Kidney tubule cell (primary cell): ENCODE measurements at places on chromosomes 3 and 15.

GRCh38 chr15:31503758-31504461, 177.3 kb downstream of the KLF13 start:
- DNase-seq = no peak

- no peak for DNase-seq
Observed at GRCh38 chr15:78224023-78224411, 10.3 kb downstream of the ACSBG1 start.

GRCh38 chr3:144643771-144644198, 672.2 kb downstream of the DIPK2A start:
- DNase-seq = no peak

DNA sequence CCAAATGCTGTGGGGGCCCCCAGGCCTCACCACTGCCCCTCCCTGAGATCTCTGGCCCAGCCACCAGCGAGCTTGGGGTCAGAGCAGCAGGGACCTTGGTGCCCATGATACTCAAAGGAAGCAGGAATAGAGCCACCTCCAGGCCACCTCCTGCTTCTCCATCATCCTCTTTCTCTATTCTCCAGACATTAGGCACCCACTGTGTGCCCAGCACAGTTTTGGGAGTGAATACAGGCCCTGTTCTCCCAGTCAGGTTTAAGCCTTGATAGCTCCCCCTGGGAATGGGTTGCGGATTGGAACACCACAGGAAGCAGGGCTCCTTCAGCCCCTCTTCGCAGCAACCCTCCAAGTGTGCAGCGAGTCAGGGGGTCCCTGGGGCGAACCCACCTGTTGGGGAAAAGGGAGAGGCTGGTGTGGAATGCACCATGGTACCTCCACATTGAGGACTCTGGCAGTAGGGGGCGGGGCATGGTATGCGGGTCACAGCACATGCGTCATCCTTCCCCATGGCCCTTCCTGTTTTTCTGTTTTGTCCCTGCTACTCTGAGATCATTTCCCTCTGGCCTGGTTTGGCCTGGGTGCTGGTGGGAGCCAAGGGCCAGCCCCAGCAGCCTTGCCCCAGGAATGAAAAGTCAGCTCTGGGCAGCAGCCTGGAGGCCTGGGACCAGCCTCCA, 14.2 kb upstream of the SEMA3B start:
- DNase-seq = no peak

GRCh38 chr3:11549580-11550140, 94.1 kb downstream of the VGLL4 start:
- DNase-seq = no peak

- DNase-seq = no peak
Observed at GRCh38 chr3:111143-112069, 85.2 kb upstream of the CHL1 start.

- DNase-seq = peak; percentile 13
Observed at GRCh38 chr3:156477323-156477722, 77.6 kb downstream of the SSR3 start.

GRCh38 chr3:149613988-149614387, 43.8 kb downstream of the WWTR1 start:
- no peak for DNase-seq

DNA sequence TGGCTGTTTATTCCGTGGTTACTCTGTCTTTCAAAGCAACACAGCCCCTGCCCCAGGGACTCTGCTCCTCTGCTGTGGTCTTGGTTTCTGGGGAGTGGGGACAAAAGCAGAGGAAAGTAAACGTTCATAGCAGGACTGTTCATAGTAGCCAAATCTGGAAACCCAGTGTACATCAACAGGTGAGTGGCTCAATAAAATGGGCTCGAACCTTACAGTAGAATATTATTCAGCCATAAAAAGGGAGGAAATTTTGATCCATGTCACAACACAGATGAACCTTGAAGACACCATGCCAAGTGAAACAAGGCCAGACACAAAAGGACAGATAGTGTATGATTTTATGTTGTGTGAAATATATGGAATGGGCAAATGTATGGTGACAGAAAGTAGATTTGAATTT, 90.2 kb downstream of the PGPEP1L start:
- no peak for DNase-seq

- no peak for DNase-seq
Observed at GRCh38 chr3:133138017-133138416, 99.8 kb downstream of the TMEM108 start.

DNA sequence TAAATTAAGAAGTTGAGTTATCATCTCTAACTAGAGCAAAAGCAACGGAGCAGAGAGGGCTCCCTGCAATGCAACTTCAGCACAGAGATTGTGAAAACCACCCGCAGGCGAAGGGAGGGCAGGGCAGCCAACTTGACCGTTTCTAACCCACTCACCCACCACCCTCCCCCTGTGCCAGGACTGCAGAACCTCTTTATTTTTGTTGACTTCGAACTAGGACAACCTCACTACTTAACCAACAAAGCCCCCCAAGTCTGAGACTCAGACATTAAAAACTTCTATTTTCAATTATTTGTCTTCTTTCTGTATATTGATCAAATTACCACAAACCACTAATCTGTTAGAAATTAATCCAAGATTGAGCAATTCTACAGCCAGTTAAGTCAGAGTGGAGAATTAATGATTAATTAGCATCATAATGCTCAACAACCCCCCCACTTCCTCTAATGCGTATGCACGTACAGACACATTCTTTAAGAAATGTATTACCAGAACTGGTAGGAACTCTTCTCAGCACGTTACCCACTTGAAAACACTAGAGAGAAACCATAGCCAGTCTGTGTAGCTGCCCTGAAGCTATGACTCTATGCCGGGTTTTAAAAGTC, 2.0 kb downstream of the MGLL start:
- DNase-seq = peak; percentile 93

DNA sequence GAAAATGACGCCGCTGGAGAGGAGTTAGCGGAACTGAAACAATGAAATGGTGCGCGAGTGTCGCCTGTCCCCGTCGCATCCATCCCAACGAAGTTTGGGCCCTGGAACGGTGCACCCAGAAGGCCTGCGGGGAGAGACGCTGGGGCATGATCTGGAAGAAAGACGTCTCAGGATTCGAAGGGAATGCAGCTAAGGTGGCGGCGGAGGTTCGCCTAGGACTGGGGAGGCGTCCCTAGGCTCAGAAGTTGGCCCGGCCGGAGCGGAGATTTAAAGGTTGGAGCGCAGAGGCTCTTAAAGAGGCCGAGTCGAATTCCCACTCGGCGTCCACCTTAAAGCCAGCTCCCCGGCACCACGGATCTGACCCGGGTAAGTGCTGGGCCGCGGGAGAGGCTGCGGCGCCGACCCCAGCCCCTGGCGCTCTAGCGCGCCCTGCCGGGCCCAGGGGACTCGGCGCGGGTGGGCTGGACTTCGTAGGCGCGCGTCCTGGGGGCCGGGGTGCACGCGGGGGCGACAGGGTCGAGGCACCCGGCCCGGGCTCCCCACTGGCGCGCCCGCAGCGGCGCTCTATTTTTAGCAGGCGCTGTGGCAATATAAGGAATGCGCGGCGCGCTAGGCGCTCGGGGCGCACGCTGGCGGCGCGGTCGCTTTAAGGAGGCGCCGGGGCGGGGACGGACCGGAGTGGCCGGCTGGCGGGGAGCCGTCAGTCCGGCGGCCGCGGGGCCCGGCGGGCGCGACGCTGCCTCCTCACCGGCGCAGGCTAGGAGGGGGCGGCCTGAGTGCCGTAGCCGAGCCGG, at the start of gene MRAS:
Gene MRAS (plus strand): TSS at position 620 of the 794 bp plus-strand sequence. CDS start 24,305 bp downstream, outside the sequence.
- DNase-seq = peak; percentile 83

GRCh38 chr3:74631351-74632140, 17.1 kb upstream of the CNTN3 start:
- DNase-seq = no peak

GRCh38 chr3:56915966-56916586, 114.3 kb upstream of the ARHGEF3 start:
- DNase-seq = no peak

DNA sequence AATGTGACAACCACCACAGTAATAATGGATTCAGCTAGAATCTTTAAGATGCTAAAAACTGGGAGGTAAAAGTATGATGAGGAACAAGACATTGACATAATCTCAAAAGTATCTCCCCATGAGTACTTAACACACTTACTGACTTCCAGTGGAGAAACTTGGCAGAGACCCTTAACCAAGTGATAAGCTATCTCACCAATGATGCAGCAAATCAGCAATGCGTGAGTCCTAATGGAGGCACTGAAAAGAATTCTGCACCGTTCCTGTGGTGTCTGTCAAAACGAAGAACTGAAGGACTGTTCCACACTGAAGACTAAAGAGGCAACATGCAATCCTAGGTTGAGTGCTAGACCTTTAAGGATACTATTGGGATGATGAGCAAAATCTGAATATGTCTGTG, 67.9 kb upstream of the OCA2 start:
- DNase-seq = no peak

- peak; percentile 86 for DNase-seq
Observed at GRCh38 chr15:91561371-91562100, 292.0 kb upstream of the SLCO3A1 start.

DNA sequence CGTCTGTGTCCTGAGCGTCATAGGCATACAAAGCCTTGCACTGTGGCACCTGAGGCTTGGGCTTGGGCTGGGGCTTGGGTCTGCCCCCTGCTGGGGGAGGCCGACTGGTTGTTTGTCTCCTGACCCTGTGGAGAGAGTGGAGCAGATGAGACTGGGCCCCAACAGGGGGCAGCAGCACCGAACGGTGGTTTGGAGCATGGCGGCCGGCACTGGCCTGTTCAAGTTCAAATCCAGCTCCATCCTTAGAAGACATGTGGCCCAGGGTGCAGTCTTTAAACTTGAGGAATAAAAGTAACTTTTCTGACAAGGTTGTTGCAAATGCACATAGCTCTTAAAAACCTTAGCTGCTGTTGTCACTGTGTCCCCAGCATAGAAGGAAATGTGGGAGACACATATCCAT, 33.3 kb downstream of the CCNB2 start:
- DNase-seq = peak; percentile 56

DNA sequence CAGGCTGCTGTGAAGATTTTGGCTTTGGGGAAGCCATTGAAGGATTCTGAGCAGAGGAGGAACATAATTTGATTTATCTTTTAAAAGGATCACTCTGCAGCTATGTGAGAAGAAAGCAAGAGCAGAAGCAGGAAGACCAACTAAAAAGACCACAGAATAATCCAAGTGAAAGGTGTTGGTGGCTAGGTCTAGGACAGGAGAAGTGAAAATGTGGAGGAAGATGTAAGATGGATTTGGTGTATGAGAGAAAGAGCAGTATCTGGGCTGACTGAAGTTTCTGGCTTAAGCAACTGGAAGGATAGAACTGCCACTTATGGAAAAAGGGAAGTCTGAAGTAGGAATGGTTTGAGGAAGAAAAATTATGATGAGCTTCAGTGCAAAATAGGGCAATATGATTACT, 62.0 kb downstream of the SFMBT1 start:
- DNase-seq = no peak
